ENCODE measurements at places on chromosomes 11 and 22.

DNA sequence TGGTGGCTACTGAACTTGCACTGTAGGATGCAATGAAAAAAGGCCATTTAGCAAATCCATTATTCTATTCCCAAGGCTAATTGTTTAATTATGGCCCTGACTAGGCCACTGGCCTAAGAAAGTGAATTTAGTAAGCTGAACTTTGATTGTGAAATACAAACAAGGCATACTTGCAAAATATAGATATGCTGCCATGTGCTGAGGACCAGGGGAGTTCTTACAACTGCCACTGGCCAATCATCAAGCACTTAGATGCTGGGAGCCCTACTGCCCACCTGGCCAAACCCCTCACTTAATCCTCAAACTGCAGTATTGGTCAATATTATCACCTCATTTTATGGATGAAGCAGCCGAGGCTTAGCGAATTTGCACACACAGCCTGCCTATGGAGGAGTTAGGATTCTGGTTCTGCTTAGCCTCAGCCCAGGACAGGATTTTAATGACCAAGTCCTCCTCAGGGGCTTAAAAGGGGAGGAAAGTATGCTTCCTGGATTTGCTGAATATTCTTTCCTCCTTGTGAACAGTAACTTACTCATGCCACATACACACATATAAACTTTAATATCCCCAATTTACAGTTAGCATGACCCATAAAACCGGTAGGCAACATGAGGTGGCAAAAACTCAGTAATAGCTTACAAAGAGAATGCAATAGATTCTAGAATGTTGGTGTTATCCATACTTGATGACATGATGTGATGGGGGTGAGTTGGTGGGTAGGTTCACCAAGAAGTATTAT, 39.3 kb downstream of the CD44 start:
- H3K36me3 ChIP-seq = peaks cover 17% of the 10 kb centered on the region
- no peaks in the 10 kb centered on the region for H3K27me3 ChIP-seq
- peaks cover 85% of the 10 kb centered on the region for H3K4me1 ChIP-seq

DNA sequence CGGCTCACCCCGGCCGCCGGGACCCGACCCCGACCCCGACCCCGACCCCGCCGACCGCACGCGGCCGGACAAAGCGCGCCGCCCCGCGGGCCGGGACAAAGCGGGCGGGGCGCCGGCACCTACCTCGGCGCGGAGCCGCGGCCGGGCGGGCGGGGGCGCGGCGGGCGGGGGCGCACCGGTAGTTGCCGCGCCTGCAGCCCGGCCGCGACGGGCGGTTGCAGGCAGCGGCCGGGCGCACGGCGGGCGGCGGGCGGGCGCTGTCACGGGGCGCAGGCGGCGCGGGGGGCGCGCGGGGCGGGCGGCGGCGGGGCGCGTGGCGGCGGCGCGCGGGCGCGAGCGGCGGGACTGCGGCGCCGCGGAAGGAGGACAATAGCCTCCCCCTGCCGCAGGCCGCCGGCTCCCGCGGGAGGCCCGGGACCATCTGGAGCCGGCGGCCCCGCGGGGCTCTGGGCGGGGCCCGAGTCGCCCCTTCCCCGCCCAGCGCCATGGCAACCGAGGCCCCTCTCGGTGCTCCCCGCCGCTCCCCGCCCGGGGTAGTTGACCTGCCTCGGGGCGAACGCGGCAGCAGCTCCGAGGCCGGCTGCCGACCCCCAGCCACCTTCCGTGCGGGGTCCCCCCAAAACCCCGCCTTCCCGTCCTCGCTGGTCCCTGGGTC, 851 bp downstream of the SPTBN2 start:
- no peaks in the 10 kb centered on the region for H3K36me3 ChIP-seq
- no peak overlapping the region for H3K4me3 ChIP-seq
- DNase-seq = no peak
- H3K4me1 ChIP-seq = peaks cover 10% of the 10 kb centered on the region

GRCh38 chr11:61730240-61730994, 22.0 kb upstream of the MYRF start:
- H3K36me3 ChIP-seq = no peaks in the 10 kb centered on the region
- no peak overlapping the region for H3K4me3 ChIP-seq
- no peaks in the 10 kb centered on the region for H3K27me3 ChIP-seq
- no peak overlapping the region for H3K27ac ChIP-seq

- H3K4me3 ChIP-seq = no peak overlapping the region
- no peak for DNase-seq
- peaks cover 5% of the 10 kb centered on the region for H3K36me3 ChIP-seq
- no peak overlapping the region for H3K27ac ChIP-seq
Measured at GRCh38 chr22:21702700-21703683, 32.6 kb downstream of the YPEL1 start.

- no peaks in the 10 kb centered on the region for H3K27me3 ChIP-seq
- no peaks in the 10 kb centered on the region for H3K36me3 ChIP-seq
- DNase-seq = no peak
- H3K27ac ChIP-seq = no peak overlapping the region
- H3K4me3 ChIP-seq = no peak overlapping the region
- no peaks in the 10 kb centered on the region for H3K4me1 ChIP-seq
Measured at GRCh38 chr11:1025410-1026162, 10.9 kb downstream of the MUC6 start.

DNA sequence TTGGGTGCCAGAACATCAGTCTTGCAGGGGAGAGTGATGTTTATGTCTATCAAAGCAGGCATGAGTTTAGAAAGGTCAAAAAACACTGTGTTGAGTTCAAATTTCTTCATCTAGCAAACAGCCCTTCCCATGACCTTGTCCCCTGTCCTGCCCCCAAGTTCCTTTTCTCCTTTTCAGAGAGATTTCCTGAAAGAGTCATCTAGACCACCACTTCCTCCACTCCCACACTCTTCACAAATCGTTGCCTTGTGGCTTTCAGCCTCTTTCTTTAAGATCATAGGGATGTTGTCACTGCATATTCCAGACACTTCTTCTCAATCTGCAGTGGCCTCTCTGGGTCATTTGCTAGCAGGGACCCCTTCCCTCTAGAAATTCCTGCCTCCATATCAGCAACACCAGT, 290.5 kb downstream of the TENM4 start:
- no peaks in the 10 kb centered on the region for H3K27me3 ChIP-seq
- DNase-seq = no peak
- H3K4me1 ChIP-seq = no peaks in the 10 kb centered on the region
- no peak overlapping the region for H3K4me3 ChIP-seq
- no peaks in the 10 kb centered on the region for H3K36me3 ChIP-seq

- no peak overlapping the region for H3K4me3 ChIP-seq
- no peaks in the 10 kb centered on the region for H3K36me3 ChIP-seq
- no peak for DNase-seq
- H3K27ac ChIP-seq = no peak overlapping the region
- peaks cover 8% of the 10 kb centered on the region for H3K27me3 ChIP-seq
- H3K4me1 ChIP-seq = no peaks in the 10 kb centered on the region
Measured at GRCh38 chr22:33057363-33057995, 702 bp downstream of the SYN3 start.

GRCh38 chr22:39496131-39496838, 5.8 kb upstream of the MIEF1 start:
- no peaks in the 10 kb centered on the region for H3K4me1 ChIP-seq
- H3K27ac ChIP-seq = no peak overlapping the region
- peak; percentile 49 for DNase-seq
- no peaks in the 10 kb centered on the region for H3K36me3 ChIP-seq
- no peaks in the 10 kb centered on the region for H3K27me3 ChIP-seq

GRCh38 chr11:57496109-57496820, 19.2 kb downstream of the SLC43A1 start:
- no peaks in the 10 kb centered on the region for H3K27me3 ChIP-seq
- no peak overlapping the region for H3K4me3 ChIP-seq
- no peaks in the 10 kb centered on the region for H3K36me3 ChIP-seq
- H3K27ac ChIP-seq = no peak overlapping the region
- DNase-seq = no peak
- H3K4me1 ChIP-seq = peaks cover 3% of the 10 kb centered on the region

DNA sequence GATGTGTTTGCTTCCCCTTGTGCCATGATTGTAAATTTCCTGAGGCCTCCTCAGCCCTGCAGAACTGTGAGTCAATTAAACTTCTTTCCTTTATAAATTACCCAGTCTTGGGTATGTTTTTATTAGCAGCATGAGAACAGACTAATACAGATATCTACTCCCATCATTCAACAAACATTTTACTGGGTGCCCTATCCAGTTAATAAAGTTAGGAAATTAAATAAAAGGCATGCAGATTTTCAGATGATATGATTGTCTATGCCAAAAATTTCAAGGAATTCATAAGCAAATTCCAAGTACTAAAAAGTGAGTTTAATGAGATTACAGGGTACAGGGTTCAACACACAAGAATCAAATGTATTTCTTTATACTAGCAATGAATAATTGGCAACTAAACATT, 33.5 kb upstream of the LIN7C start:
- H3K27me3 ChIP-seq = no peaks in the 10 kb centered on the region
- H3K36me3 ChIP-seq = no peaks in the 10 kb centered on the region
- no peak overlapping the region for H3K27ac ChIP-seq
- H3K4me3 ChIP-seq = no peak overlapping the region

- no peaks in the 10 kb centered on the region for H3K36me3 ChIP-seq
- DNase-seq = no peak
- no peaks in the 10 kb centered on the region for H3K4me1 ChIP-seq
- H3K4me3 ChIP-seq = no peak overlapping the region
Measured at GRCh38 chr11:36123336-36124101, 165.7 kb downstream of the COMMD9 start.

DNA sequence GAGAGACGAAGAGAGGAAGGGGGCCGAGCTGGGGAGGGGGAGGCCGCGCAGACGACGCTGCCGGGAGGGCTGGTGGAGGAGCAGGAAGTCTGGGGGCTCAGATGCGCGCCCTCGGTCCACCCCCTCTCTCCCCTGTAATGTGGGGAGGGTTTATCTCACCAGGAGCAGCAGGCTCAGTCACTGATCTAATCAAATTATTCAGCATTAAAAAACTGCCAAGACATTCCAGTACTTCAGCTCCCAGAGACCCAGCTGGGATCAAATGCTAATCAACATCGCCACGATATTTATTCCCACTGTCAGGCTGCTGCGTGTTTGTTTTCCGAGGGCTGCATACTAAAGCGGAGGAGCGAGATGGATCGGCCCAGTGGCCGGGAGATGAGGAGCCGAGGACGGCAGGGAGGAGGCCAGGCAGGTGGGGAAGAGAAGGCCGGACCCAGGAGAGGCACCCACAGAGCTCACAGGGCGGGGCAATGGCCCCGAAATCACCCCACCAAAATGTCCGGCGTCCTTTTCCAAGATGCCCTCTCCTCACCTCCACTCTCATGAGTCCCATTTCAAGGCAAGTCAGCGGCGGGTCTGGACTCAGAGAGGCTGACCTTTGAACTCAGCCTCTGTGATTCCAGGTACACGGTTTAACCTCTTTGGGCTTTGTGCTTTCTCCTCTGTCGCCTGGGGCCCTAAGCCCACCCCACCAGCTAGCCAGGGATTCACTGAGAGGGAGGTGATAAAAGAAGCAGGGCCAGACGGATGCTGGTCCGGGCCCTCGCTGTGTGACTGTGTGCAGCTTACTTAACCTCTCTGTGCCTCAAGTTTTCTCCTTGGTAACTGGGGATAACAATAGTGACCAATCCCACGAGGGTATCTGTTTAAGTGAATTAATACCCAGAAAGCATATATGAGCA, 502.1 kb downstream of the MN1 start:
- no peaks in the 10 kb centered on the region for H3K27me3 ChIP-seq
- no peak overlapping the region for H3K27ac ChIP-seq
- no peaks in the 10 kb centered on the region for H3K4me1 ChIP-seq
- no peaks in the 10 kb centered on the region for H3K36me3 ChIP-seq

GRCh38 chr11:69058511-69059270, 10.0 kb downstream of the TPCN2 start:
- peaks cover 66% of the 10 kb centered on the region for H3K36me3 ChIP-seq
- H3K27me3 ChIP-seq = no peaks in the 10 kb centered on the region
- no peaks in the 10 kb centered on the region for H3K4me1 ChIP-seq
- H3K4me3 ChIP-seq = no peak overlapping the region

DNA sequence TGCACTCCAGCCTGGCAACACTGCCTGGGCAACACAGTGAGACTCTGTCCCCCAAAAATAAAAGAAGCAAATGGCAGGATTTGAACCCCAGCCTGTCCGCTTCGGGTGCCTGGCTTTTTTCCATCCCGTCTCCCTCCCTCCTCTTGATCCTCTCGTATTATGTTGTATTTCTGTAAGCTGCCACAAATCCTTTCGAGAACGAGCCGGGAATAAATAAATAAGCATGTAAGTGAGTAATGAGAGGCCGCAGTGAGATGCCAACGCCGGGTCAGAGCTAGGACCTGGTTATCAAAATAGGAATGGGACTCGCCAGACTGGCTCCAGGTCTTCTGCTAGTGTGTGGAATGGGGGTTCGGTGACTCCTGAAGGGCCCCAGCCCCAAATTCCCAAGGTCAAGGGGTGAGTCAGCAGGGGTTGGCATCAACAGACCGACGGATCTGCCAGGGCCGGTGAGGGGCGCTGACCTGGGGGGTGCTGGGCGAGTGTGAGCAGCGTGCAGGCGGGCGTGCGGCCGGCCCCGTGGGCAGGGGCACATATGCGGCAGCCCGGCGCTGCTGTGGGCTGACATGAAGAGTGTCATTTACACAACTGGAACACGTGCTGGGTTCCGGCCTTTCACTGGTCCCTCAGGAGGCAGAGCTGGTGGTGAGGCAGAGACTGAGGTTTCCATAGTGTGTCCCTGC, 47.8 kb downstream of the FLRT1 start:
- no peak overlapping the region for H3K4me3 ChIP-seq
- H3K36me3 ChIP-seq = no peaks in the 10 kb centered on the region
- H3K27ac ChIP-seq = no peak overlapping the region
- H3K4me1 ChIP-seq = no peaks in the 10 kb centered on the region

DNA sequence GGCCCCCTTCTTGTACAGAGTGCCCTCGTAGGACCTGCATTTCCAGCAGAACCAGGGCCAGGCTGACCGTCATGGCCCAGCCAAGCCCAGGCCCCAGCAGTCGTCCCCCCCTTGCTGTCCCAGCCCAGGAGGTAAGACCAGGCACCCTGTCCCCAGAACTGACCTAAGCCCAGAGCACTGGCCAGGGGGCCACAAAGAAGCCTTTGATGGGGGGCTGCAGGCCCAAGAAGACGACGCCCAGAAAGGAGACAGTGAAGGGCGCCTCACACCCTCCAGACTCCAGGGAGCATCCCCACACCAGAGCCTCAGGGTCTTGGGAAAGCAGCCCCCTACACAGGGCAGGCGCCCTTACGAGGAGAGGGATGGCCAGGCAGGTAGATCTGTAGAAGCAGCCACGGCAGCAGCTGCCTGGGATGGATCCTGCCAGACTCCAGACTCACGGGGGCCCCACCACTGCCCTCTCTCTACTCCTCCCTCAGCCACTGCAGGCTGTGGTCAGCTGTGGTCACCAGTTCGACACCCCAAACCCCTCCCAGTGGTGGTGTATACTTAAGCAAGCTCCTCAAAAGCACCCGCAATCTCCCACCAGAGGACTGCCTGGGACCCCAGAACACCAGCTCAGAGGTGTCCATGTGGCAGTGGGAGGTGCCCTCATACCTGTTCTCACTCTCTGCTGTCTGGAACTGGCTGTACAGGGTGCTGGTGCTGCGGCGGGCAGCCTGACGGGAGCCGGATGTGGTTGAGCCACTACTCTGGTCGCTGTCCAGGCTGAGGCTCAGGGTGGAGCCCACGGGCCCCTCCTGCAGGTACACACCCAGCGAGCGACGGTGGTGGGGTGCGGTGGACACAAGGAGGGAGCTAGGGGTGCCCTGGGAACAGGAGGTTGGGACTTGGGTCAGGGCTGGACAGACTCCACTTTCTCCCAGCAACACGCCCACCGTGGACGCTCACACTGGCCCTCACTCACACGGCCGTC, 27.0 kb downstream of the SBF1 start:
- peaks cover 4% of the 10 kb centered on the region for H3K36me3 ChIP-seq
- no peak overlapping the region for H3K4me3 ChIP-seq
- DNase-seq = no peak
- H3K27me3 ChIP-seq = no peaks in the 10 kb centered on the region
- no peak overlapping the region for H3K27ac ChIP-seq

- no peak overlapping the region for H3K27ac ChIP-seq
- no peak overlapping the region for H3K4me3 ChIP-seq
- no peaks in the 10 kb centered on the region for H3K4me1 ChIP-seq
Measured at GRCh38 chr11:38718049-38718448, 2120.0 kb upstream of the RAG2 start.

Measured in naive thymus-derived CD4-positive, alpha-beta T cell (primary cell).